ENCODE measurements at places on chromosomes 12 and 14.

GRCh38 chr14:94375552-94376107 is 12.8 kb downstream of the SERPINA1 start:
- no peak for DNase-seq

DNA sequence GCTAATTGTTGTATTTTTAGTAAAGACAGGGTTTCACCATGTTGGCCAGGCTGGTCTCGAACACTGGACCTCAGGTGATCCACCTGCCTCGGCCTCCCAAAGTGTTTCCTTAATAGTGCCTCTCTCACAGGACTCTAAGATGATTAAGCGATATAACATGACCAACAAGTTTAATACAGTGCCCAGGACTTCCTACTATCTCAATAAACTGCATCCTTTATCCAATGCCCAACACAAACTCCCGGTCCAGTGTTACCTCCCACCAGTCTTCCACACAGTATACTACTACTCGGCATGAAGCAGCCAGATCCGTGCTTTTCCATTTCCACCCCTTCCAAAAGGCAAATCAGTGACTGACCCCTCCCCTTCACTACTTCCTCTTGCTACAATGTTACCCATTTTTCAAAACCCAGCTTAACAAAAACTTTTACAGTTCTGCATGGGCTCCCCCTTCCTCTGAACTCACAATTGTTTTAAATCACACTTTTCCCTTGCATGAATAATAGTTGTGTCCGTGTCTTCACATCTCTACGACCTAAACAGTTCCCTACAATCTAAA is 900 bp downstream of the NOP2 start:
- no peak for DNase-seq

DNA sequence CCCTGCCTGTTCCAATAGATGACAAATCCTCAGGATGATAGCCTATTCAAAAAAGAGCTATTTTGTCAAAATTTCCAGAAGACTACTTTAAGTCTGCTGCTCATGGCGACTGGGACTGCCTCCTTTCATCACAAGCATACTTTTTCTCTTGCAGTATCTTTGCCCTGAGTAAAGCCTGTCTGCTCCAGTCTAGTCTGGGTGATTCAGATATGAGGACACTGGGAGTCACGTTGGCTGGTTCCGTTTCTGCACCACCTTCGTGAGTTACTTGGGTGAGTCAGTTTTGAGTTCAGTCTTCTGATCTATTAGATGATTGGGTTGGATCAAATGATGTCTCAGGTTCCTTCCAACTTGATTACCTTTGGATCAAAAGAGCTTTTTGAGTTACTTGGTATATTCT is 301.3 kb upstream of the STXBP6 start:
- no peak for DNase-seq

GRCh38 chr12:91852634-91853033 is 293.0 kb downstream of the BTG1 start:
- no peak for DNase-seq

DNA sequence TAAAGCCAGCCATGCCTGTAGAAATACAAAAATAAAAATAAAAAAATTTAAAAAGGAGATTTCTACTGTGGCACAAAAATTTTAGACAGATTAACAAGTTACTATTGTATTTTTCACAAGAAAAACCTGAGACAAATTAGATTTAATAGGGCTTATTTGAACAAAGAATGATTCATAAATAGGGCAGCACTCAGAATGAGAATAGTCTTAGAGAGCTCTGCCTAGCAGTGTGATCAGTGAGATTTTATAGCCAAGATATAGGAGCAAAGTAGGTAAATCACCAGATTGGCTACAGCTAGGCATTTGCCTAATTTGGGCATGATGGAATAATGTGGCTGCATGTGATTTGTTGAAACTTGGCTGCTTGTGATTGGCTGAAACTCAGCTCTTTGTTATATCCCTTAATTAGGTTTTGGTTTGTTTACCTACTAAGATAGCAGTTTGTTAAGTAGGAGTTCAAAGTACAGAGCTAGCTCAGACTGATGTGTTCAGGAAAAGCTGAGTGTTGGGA is 279.7 kb upstream of the TMTC1 start:
- DNase-seq, result no peak

DNA sequence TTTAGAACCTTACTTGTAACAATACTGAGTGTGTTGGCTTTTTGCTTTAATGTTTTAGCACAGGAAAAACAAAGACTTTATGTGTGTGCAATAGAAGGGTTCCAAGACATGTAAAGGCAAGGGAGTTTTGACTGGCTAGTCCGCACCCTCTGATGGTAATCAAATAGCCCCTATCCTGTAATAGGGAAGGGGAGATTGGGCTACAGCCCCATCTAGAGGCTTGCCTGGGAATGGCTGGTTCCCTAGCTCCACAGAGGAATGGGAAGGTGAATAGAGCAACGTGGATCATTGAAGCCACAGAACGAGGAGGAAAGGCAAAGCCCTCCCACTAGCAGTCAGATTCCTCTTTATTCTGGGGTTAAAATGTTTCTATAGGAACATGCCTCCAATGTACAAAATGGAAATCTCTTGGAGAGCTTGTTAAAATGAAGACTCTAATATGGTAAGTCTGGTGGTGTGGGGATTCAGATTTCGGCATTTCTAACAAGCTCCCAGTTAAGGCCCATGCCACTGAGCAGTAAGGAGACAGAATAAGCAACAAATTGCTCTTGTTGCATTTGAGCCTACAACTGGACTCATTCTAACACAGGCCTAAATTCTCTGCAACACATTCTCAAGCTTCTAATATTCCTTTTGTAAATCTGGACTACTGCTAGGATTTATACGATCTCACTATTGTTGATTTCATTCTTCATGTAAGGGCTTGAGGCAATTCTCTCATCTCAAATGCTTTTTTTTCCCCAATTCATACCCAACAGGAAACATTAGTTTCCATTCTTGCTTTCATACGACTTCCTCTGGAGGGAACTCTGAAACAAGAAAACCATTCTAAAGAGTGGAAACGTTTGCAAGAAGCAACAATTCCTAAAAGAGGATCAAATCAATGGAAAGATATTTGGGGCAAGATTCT is 57.1 kb downstream of the NIN start:
- peak; percentile 64 for DNase-seq

- no peak for DNase-seq
These were observed 72.1 kb downstream of the TRIM9 start for GRCh38 chr14:51022769-51023168.

GRCh38 chr14:69531135-69531534 is 43.5 kb downstream of the CCDC177 start:
- DNase-seq, result no peak

- peak; percentile 25 for DNase-seq
These were observed 4.2 kb downstream of the NPC2 start for GRCh38 chr14:74488786-74489397.

- no peak for DNase-seq
These were observed 41.4 kb upstream of the AMIGO2 start for GRCh38 chr12:47121146-47121545.

GRCh38 chr12:9763025-9763424 is 2.3 kb upstream of the CD69 start:
- DNase-seq, result no peak

- DNase-seq, result peak; percentile 34
These were observed 39.1 kb downstream of the FNTB start for GRCh38 chr14:65025818-65026217.

- DNase-seq, result no peak
These were observed 890 bp downstream of the TEP1 start for GRCh38 chr14:20412411-20412810.

- DNase-seq, result peak; percentile 58
These were observed 2.5 kb downstream of the DUSP6 start for GRCh38 chr12:89349814-89350213.

DNA sequence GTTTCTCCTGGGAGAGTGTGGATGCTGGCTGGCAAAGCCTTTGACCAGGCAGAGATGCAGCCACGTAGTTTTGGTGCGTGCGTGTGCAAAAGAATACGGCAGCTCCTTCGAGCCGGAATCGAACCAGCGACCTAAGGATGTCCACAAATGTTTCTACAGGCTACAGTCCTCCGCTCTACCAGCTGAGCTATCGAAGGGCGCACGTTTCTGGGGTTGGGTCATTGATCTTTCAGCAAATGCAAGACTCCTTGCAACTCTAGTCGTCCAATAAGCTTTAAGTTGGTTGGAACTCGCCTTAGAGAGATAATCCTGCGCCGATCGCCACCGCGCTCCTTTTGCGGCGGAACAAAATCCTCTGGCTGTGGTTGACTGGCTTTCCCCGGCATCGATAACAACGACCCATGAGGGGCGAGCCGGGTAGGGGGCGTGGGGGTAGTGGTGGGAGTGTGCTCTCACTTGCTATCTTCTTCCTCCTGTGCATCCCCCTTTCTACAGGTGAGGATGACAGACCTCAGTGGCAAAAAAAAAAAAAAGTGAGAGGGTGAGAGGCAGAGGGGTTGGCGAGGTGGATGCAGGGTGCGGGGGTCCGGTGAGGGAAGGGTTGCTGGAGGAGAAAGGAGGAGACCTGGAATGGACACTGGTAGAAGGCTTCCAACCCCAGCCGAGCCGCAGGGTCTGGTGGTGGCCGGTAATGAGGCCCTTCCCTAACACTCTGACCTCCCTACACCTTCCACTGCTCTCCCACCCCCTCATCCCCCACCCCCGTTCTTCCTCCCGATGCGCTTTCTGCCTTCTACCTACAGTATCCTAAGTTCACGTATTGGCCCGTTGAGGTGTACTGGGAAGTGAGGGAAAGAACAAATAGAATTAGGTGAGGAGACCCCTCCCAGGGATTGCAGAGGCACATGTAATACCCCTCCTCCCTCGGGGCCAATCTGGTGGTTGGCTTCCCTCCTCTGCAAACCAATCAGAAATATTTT is 11.8 kb upstream of the OR6S1 start:
- DNase-seq, result peak; percentile 47

DNA sequence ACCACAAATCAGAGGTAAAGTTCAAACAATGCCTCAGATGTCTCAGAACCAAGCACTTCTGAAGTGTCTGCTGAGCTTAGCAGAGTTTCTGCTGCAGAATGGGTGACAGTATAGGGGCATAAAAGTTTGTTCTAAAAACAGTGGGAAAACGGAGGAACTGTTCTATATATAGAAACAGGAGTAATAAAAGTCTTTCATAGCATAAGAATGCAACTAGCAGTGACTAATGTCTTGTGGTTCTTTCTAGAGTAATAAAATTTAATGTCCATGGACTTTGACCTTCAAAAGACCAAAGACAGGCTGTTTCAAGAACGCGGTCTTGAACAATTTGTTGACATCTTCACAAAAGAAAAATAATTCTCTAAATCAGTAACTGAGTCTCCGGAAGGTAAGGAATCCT is 107.5 kb upstream of the FAR2 start:
- peak; percentile 30 for DNase-seq

DNA sequence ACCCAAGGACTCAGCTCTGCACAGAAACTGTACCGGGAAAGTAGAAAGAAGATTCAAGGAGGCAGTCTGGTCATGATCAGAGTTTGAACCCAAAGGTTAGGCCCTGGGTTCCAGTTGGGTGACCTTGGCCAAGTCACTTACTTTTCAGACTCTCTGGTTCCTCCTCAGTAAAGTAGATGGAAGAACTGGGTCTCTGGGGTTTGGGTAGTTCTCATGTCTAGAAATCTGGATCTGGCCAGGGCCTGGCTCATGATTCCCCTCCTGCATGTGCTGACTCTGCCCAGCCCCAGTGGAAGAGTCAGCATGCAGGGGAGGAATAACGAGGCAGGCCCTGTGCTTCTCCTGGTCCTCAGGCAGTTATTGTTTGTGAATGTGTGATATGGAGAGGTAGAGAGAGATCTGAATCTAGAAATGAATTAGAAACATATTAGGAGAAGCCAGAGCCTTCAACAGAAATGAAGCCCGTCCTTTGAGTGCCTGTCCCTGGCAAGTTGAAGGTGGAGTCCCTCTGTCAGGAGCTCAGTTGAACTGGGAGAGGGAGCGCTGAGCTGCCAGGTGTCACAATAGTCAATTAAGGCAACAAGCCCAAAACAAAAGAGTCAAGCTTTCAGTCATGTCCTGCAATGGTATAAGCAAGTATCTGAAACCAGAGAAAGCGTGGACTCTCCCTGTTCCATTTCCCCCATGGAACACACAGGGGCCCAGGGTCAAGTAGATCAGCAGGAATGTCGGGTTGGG is 131.3 kb upstream of the HIF1A start:
- no peak for DNase-seq

DNA sequence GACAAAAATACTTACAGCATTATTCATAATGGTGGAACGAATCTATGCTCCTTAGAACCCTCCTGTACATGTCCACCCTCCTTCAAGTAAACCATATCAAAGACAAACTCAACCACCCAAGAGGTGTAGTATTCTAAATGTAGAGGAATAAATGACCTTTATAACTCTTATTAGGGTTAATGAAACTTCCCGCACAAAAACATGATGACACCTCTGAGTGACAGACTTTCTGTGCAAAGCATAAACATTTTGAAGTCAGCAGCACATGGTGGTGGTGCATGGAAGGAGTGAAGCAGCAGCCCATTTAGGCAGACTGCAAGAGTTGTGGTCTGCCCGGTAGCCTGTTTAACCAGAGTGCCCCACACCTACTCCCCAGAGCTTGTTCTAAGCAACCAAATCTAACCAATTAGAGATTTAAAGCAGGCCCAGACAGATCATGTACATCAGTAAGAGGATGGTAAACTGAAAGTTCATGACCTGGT is 615 bp upstream of the ASB8 start:
- DNase-seq, result no peak

- DNase-seq, result no peak
These were observed 47.3 kb upstream of the MED13L start for GRCh38 chr12:116324654-116325335.

DNA sequence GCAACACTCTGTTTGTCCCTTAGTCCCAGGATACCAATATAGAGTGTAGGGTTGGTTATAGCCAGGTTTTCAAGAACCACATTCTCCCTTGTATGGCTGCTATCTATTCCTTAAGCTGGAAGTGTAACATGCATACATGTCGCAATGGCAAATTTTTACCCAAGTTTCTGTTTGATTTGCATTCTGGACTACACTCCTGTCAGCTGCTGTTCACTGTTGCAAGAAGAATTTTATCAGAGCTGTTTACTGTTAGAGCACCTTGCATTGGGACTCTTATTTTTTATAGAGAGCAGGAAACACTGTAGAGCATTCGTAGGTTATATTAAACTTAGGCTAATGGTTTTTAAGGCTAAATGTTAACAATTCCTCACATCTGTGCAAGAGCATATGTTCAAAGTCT is 376.0 kb upstream of the LRFN5 start:
- no peak for DNase-seq

GRCh38 chr12:119685375-119685774 is 17.4 kb downstream of the PRKAB1 start:
- no peak for DNase-seq

- peak; percentile 59 for DNase-seq
These were observed 1104.1 kb upstream of the TMEM132C start for GRCh38 chr12:127162902-127163301.

GRCh38 chr12:34394211-34395055 is 372.1 kb downstream of the ALG10 start:
- no peak for DNase-seq

GRCh38 chr12:14452865-14453264 is 87.4 kb downstream of the ATF7IP start:
- DNase-seq, result no peak

DNA sequence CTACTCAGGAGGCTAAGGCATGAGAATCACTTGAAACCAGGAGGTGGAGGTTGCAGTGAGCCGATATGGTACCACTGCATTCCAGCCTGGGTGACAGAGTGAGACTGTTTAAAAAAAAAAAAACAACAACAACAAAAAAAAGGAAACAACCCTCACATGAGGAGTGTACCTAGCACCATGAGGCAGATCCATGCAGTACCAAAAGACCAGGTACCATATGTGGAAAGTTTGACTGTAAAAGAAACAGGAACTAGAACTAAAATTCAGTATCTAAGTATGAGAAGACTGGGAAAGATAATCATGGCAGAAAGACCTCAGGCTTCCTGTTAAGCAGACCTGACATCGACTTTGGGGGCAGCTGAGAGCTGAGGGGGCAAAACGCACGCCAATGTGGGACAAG is 55.1 kb downstream of the TRAFD1 start:
- DNase-seq, result no peak

GRCh38 chr12:16281157-16281556 is 3.7 kb upstream of the SLC15A5 start:
- no peak for DNase-seq

All from AG08396 (cell line).